Body of pancreas (tissue), 4 donors: ENCODE measurements at places on chromosomes 12 and 14. TPM values are rescaled to one million over a fixed set of nuclear protein-coding genes. Genes with fewer than 3 reads are reported as not detected.
A peak's percentile ranks its signal among the peaks of the same experiment; 100 is the strongest.

DNA sequence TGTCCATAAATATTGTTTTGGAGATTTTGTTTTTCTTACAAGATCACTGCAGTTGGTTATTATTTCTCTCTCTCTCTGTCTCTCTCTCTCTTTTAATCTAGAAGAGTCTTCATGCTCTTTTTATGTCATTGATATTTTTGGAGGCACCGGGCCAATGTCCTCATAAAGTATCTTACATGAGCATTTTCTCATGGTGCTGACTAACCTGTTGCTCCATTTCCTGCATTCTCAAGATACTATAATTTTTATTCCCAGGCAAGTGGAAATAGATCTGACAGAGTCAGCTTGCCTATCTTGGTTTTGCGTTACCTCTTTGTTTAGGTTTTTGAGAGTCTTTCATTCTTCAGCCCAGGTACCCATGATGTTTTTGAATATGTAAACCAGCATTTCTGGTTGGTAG is 938.8 kb upstream of the FBXO33 start:
- no peak for DNase-seq
- no peaks in the 10 kb centered on the region for H3K27me3 ChIP-seq
- no peak overlapping the region for H3K4me3 ChIP-seq
- H3K4me1 ChIP-seq = no peaks in the 10 kb centered on the region
- no peaks in the 10 kb centered on the region for H3K36me3 ChIP-seq

DNA sequence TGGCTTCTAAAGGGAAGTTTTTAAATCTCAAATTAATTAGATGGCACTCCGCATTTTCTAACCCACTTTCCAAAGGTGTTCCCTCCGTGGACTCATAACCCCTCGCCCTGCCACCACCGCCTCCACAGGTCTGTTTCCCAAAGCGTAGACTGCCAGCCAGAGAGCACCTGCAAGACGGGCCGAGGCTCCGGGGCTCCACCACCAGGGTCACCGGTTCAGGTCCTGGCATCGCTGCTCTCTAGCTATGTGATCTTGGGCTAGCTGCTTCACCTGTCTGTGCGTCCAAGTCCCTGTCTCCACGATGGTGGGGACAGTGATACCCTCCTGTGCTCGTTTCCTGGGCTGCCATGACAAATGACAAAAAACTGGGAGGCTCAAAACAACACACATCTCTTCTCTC is 11.5 kb downstream of the RIMBP2 start:
- no peak for DNase-seq
- no peak overlapping the region for H3K27ac ChIP-seq
- H3K4me3 ChIP-seq = no peak overlapping the region
- H3K27me3 ChIP-seq = no peaks in the 10 kb centered on the region

GRCh38 chr12:128534906-128535305 is 267.9 kb downstream of the TMEM132C start:
- H3K27ac ChIP-seq = no peak overlapping the region
- no peaks in the 10 kb centered on the region for H3K4me1 ChIP-seq
- DNase-seq = no peak
- H3K4me3 ChIP-seq = no peak overlapping the region

DNA sequence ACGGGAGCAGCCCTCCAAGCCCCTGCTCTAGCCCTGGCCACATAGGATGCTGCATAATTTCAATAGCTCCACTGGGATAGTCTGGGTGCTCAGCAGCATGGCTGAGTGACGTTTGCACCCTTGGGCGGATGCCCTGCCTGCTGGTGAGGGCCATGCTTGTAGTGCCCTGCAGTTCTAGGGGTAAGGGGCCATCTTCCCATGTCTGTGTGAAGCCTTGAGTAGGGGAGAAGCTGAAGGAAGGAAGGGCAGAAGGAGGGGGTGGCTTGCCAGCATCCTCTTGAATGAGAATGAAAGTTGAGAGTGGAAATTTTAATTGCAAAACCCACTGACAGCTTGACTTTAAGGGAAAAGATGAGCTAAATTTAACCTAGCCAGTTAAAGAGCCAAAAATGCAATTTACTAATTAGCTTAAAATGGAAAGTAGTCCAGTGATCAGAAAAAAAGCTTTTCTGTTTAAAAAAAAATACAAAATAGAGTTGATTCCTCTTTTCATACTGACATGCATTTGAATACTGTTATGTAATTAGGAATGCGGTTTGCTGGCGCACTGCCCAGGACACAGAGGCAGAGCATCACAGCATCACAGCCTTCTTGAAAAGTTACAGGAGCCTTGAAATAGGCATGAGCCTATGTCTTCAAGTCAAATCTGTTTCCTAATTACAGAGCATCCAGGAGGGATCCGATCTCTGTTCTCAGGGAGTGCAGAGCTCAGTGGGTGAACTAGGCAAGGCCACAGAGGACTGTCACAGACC is 18.5 kb upstream of the EML1 start:
- H3K27me3 ChIP-seq = no peaks in the 10 kb centered on the region
- DNase-seq = peak; percentile 46
- no peaks in the 10 kb centered on the region for H3K4me1 ChIP-seq
- no peak overlapping the region for H3K27ac ChIP-seq

DNA sequence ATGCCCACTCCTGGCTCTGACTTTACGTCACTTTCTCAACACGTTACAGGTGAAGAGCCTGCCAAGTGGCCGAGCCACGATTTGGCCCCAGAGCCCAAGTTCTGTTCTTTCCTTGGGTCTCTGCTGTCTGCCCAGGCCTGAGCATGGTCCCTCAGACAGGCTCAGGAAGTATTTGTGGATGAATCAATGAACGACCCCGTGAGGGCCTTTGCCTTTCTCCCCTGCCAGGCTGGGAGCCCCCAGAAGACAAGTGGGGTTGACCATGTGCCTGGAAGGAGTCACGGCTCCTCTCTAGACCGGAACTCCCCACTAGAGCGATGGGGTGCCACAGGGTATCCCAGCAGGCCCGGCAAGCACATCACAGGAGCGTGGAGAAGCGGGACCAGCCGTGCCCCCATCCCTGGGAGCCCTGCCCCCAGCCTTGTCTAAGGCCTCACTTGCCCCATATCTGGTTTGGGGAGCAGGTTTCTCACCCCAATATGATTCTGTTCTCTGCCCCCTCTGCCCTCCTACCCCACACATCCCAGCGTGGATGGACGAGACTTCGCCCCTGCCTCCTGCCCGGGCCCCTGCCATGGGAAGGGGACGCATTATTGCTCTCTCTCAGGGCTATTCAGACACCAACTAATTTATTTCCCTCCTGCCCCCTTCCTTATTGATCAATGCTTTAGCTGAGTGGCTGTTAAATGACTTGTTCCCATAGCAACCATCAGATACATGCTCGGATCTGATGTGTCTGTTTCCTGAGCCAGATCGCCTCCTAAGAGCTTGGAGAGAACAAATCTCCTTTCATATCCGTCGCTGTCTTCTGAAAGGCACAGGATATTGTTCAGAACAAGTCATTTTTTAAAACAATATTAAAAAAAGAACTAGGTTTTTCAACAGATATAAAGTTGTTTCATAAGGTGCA is 69.0 kb downstream of the DIO3 start:
- H3K4me1 ChIP-seq = peaks cover 11% of the 10 kb centered on the region
- no peak overlapping the region for H3K4me3 ChIP-seq
- DNase-seq = no peak

GRCh38 chr14:73180385-73180805 is 44.1 kb downstream of the PSEN1 start:
- no peak overlapping the region for H3K4me3 ChIP-seq
- H3K27ac ChIP-seq = peak overlapping the region; percentile 69
- no peaks in the 10 kb centered on the region for H3K36me3 ChIP-seq
- no peak for DNase-seq

- H3K36me3 ChIP-seq = no peaks in the 10 kb centered on the region
- no peak overlapping the region for H3K27ac ChIP-seq
- no peaks in the 10 kb centered on the region for H3K27me3 ChIP-seq
- H3K4me1 ChIP-seq = no peaks in the 10 kb centered on the region
Measured at GRCh38 chr12:65470256-65470655, 191.8 kb downstream of the MSRB3 start.

- H3K36me3 ChIP-seq = no peaks in the 10 kb centered on the region
- DNase-seq = no peak
- H3K4me1 ChIP-seq = no peaks in the 10 kb centered on the region
- H3K4me3 ChIP-seq = no peak overlapping the region
- no peak overlapping the region for H3K27ac ChIP-seq
Measured at GRCh38 chr12:89960011-89960507, 251.4 kb upstream of the ATP2B1 start.

DNA sequence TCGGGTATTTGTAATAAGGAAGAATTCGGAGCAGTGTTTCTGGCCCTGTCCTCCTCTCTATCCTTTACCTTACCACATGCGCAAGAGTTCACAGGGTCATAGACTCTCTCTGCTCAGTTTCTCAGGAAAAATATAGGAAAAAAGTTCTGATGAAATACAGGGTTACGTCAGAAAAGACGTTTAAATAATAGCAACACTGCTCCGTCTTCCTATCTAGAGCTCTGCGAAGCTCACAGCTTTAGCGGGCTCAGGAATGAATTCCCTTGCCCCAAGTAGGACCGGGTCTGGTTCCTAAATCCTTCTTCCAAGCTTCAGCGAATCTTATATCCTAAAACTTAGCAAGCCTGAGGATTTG is 365 bp downstream of the CCDC59 start:
- no peaks in the 10 kb centered on the region for H3K27me3 ChIP-seq
- peaks cover 33% of the 10 kb centered on the region for H3K4me1 ChIP-seq
- H3K36me3 ChIP-seq = no peaks in the 10 kb centered on the region
- peak overlapping the region; percentile 94 for H3K4me3 ChIP-seq
- peak overlapping the region; percentile 97 for H3K27ac ChIP-seq
- no peak for DNase-seq

GRCh38 chr12:105740970-105741725 is 397.6 kb downstream of the NUAK1 start:
- no peak for DNase-seq
- H3K27ac ChIP-seq = no peak overlapping the region
- H3K4me1 ChIP-seq = no peaks in the 10 kb centered on the region

DNA sequence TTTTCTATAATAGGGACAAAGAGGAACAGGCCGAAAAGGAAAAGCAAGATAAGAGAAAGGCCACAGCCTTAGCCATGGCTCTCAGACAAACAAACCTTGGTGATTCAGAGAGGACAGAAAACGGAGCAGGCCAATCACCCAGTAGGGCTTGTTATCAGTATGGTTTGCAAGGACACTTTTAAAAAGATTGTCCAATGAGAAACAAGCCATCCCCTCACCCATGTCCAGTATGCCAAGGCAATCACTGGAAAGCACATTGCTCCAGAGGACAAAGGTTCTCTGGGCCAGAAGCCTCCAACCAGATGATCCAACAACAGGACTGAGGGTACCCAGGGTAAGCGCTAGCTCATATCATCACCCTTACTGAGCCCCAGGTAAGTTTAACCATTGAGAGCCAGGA is 243.8 kb upstream of the BTG1 start:
- no peaks in the 10 kb centered on the region for H3K36me3 ChIP-seq
- no peaks in the 10 kb centered on the region for H3K27me3 ChIP-seq
- no peak overlapping the region for H3K4me3 ChIP-seq
- H3K27ac ChIP-seq = no peak overlapping the region
- DNase-seq = no peak
- H3K4me1 ChIP-seq = peaks cover 11% of the 10 kb centered on the region

DNA sequence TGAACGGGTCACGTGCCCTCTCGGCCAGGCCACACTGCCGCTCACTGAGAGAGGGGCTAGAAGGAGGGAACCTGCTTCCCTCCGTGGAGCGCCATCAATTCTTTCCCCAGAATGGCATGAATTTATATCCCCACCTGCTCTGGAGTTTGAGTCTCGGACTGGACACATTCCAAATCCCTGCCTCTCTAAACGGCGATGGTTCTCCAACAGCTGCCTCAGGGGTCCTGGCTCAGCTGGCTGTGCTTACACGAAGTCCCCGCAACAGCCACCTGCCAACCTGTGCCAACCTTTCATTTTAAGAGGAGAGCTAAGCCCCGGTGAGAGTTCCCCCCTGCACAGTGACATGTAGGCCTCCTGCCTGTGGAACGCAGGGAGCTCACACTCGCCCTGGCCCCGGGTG is 73.2 kb downstream of the RIMBP2 start:
- no peaks in the 10 kb centered on the region for H3K36me3 ChIP-seq
- H3K27ac ChIP-seq = no peak overlapping the region
- no peaks in the 10 kb centered on the region for H3K4me1 ChIP-seq
- DNase-seq = no peak

SUSD6 gene
- total RNA-seq = 25.1 TPM

SALL2 gene
- 9.2 TPM for total RNA-seq

DNA sequence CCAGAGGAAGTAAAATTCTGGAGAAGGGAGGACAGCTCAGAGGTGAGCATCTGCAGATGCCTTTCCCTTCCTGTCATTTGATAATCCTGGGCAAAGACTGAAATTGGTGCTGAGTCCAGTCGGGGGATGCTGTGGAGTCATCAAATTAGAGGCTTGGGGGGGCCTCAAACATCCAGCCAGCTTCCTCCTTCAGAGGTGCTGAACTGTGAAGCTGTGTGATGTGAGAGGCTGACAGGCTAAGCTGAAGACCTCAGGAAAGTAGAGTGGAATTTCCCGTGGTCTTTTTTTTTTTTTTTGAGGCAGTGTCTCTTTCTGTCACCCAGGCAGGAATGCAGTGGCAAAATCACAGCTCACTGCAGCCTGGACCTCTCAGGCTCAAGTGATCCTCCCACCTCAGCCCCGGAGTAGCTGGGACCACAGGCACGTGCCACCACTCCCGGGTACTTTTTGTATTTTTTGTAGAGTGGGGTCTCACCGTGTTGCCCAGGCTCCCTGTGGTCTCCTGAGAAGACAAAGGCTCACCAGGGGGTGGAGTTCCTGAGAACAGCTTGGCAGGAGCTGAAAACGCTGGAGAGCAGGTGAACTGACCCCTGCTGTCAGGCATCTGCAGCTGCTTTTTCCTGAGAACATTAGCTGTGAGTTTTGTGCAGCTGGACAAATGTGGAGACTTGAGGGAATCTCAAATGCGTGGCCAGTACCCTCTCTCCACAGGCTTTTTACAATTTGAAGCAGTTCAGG is 6.1 kb upstream of the TCL1B start:
- peak; percentile 33 for DNase-seq
- H3K4me3 ChIP-seq = no peak overlapping the region
- H3K36me3 ChIP-seq = no peaks in the 10 kb centered on the region
- H3K4me1 ChIP-seq = peaks cover 20% of the 10 kb centered on the region
- no peak overlapping the region for H3K27ac ChIP-seq

TAS2R20 gene
- 7.5 TPM for total RNA-seq

GRCh38 chr14:39664646-39665045 is 232.4 kb upstream of the FBXO33 start:
- no peak for DNase-seq
- H3K27ac ChIP-seq = no peak overlapping the region
- H3K36me3 ChIP-seq = no peaks in the 10 kb centered on the region

DNA sequence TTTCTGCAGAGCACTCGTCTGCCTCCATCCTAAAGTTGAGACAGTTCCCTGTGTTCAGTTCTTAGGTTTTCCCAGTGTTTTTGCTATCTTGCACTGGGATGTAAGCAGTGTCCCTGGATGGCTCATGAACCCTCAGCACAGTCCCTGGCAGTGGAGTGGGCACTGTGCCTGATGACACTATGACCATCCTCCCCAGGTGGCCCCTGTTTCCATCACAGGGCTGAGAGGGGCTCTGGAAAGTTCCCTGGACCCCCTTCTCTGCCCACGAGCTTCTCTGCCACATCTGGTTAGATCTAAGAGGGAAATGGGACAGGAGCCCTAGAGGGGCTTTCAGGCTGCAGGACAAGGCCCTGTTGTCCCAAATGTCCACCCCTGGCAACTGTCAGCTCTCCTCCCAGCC is 249.8 kb upstream of the SFSWAP start:
- DNase-seq = no peak
- no peaks in the 10 kb centered on the region for H3K27me3 ChIP-seq

BBOF1 gene
- 2.9 TPM for total RNA-seq
